Chondrocyte (in vitro differentiated cells): ENCODE measurements at places on chromosomes 5 and 9.

GRCh38 chr9:673966-674526 lies 167.5 kb upstream of the DMRT1 start:
- DNase-seq = no peak

DNA sequence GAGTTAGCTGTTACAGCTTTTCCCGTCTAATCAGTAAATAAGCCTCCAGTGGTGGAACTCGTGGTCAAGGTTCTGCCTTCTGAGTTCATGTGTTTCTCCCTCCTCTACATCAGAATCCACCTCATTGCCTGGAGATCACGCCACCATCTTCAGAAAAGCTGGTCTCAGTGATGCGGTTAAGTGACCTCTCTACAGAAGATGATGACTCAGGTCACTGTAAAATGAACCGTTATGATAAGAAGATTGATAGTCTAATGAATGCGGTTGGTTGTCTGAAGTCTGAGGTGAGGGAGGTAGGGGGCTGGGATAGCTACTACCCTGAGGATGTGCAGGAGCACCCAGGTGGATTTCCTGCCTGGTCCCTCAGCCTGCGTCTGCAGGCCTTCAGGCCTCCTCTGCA lies 13.3 kb downstream of the ODF2 start:
- no peak for DNase-seq

GRCh38 chr5:39506211-39506610 lies 81.4 kb upstream of the DAB2 start:
- no peak for DNase-seq

- no peak for DNase-seq
These were observed 79.3 kb downstream of the FOXD1 start for GRCh38 chr5:73369278-73369677.

DNA sequence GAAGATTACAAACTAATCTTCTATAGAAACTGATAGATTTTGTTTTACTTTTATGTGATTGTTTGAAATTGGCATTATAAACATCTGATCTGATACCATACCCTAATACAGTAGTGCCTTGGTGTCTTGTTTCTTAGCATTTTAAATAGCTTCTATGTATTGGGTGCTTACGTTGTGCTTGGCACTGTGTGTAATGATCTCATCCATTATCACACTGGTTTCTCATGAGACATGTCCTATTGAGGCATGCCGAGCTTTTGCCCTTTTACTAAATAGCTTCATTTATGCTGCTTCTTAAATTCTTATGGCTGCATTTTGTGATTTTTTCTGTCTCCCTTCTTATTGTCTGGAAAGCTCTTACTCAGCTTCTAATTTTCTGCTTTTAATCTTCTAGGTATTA lies 48.2 kb upstream of the TLR4 start:
- no peak for DNase-seq

DNA sequence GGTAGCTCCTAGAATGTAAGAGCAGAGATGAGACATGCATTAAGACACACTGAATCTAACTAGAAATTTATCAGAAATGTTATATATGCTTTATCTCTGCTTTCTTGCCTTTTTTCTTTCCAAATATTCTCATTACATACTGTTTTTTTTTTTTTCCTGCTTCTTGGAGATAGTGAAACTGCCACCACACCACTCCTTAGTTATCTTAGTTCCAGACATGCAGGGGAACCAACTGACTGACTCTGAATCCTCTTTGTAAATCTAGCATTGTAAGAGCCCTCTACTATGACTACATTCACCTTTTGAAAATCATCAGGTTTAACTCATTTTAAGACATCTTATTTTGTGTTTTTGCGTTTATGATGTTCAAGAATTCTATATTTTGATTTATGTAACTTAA lies 181.3 kb upstream of the ST8SIA4 start:
- no peak for DNase-seq

GRCh38 chr9:15744196-15744595 lies 191.4 kb downstream of the CCDC171 start:
- DNase-seq = no peak

DNA sequence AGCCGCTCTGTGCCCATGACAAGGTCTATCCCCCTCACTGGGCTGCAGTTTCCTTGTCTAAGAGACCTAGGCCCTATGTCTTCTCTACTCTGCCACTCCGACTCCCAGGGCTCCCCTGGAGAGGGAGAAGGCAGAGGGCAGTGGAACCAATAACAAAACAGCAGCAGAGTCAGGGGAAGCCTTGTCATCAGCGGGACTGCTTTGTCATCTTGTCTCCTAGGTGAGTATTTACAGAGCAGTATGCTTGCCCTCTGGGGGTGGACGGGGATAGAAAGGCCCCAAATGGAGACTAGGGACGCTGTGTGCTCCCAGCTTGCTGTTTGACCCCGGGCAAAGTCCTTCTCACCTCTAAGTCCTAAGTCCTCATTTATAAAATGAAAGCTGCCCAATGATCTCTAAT lies 318.5 kb downstream of the CDK5RAP2 start:
- no peak for DNase-seq

- DNase-seq = no peak
These were observed 94.7 kb downstream of the SERINC5 start for GRCh38 chr5:80161165-80161564.

GRCh38 chr9:18208166-18209059 lies 265.5 kb upstream of the ADAMTSL1 start:
- no peak for DNase-seq

DNA sequence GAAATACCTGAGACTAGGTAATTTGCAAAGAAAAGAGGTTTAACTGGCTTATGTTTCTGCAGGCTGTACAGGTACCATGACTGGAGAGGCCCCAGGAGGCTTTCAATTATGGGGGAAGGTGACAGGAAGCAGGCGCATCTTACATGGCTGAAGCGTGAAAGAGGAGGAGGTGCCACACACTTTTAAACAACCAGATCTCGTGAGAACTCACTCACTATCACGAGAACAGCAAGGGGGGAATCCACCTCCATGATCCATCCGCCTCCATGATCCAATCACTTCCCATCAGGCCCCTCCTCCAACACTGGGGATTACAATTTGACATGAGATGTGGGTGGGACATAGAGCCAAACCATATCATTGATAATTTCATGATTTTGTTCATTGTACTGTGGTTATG lies 2.5 kb upstream of the MED27 start:
- DNase-seq = no peak

DNA sequence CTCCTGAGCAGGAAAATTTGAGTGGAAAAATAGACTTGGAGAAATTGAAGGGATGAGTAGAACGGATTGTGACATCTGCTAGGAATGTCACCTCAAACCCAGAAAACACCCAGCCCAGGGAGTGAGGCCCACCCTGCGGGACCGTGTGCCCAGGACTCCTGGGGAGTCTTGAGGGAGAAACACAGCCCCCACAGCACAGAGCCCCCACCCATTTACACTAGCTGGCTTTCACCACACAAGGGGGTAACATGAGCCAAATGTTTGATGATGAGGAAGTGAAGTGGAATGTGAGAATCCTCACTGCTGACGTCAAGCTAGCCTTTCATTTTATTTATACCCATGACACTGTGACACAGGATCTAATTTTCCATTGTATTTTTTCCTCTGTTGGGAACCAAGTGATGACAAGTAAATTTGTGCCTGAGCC lies 42.8 kb upstream of the PDE8B start:
- DNase-seq = no peak

DNA sequence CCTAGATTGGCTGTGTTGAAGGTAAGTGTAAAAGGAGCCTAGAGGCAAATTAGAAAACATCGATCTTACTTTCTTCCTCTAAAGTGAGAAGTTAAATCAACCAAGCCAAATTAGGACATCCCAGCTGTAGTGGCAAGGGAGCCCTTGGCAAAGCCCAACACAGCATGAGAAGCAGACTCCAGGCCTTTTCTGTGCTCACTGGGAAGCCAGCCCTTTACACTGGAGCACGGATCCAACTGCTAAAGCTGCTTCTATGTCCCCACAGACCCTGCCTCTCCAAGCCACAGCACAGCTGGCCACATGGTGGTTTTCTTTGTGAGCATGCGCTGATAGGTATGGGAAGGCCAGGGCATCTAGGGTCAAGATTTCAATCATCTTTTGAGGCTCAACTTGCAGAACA lies 94.1 kb downstream of the APBA1 start:
- no peak for DNase-seq

DNA sequence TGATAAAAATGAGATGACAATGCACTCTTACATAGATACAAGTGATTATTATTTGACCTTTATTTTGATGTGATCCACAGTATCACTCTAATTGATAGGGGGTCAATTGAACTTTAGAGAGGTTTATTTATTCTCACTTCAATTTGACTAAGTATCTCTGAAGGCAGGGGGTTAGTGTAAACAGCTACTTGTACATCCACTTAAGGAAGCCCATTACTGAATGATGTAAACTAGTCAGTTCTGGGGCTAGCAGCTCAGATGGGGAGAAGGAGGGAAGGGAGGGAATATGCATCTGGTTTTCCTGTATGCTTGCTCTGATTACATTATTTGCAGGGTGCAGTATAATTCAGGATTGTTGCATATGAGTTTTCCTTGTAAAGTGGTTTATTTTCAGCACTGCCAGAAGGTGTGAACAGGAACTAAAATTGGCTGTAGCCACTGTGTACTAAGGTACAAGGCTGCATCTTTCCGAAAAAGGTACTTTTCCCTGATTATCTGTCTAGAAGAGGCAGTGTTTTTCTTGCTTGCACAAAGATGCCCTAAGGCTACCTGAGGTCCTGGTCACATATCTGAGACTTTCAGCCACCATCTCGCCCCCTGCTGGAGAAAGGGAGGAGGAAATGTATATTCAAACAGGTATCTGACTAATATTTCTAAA lies 51.2 kb downstream of the MRPS27 start:
- no peak for DNase-seq

- DNase-seq = no peak
These were observed 77.6 kb upstream of the FREM1 start for GRCh38 chr9:14987858-14988257.

- DNase-seq = no peak
These were observed 122.2 kb upstream of the PCA3 start for GRCh38 chr9:76642074-76642473.

DNA sequence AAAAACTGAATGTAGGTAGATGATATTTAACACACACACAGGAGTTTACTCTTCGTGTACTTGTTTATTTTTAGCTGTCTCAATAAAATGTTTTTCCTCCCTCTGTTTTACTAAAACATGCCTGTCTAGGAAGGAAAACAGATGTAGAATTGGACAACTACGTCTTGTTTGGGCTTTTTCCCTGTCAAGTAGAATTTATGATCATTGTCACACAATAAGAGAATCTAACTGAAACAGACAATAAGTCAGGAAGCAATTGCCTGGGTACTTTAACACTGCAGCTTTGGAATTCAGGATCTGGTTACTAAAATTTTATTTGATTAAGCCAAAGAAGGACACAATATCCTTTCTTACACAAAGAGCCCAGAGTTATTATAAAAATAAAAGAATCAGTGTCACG lies 164.2 kb downstream of the ZDHHC21 start:
- DNase-seq = no peak

- DNase-seq = peak; percentile 92
These were observed 1.6 kb downstream of the FER start for GRCh38 chr5:108749128-108749861.

DNA sequence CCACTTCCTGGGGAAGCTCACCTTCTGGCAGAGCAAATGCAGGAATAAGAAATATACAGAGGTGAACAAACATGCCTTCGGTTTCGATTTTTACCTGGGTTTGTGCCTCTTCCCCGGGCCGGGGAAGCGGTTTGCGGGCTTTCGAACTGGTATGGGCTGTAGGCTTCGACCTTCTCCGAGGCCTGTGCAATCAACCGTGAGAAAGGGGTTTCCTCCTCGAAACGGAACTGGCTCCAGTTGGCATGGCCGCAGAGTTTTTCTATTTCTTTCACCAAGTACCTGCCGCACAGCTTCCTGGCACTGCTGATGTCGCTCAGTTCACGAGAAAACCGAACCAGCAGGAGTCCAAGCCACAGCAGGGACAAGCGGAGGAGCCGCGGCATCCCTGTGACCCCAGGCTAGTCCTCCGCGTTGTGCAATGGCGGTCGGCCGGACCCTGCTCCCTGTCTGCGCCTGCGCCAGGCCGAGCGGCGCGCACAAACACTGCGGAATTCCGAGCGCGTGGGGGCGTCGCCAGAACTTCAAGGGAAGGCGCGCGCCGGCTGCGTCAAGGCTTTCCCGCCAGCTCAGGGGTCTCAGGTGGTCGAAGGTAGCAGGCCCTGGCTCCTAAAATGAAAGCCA lies at the start of gene INSL6:
Gene INSL6, minus strand, starts transcription at position 420 of the 621 bp plus-strand sequence. Its CDS starts 37 bp downstream, at position 383.
- no peak for DNase-seq

- DNase-seq = peak; percentile 6
These were observed 184.3 kb downstream of the DAB2IP start for GRCh38 chr9:121835587-121836365.

- no peak for DNase-seq
These were observed 29.5 kb upstream of the NFIB start for GRCh38 chr9:14343261-14344031.

GRCh38 chr5:108747774-108748400 lies at the start of gene FER:
FER (plus strand) TSS chr5:108747897; CDS start chr5:108798183, 50,286 bp downstream.
- DNase-seq = no peak

GRCh38 chr5:52668544-52669185 lies 119.1 kb upstream of the ITGA1 start:
- peak; percentile 65 for DNase-seq

- no peak for DNase-seq
These were observed 14.6 kb downstream of the SOHLH1 start for GRCh38 chr9:135684691-135685090.

DNA sequence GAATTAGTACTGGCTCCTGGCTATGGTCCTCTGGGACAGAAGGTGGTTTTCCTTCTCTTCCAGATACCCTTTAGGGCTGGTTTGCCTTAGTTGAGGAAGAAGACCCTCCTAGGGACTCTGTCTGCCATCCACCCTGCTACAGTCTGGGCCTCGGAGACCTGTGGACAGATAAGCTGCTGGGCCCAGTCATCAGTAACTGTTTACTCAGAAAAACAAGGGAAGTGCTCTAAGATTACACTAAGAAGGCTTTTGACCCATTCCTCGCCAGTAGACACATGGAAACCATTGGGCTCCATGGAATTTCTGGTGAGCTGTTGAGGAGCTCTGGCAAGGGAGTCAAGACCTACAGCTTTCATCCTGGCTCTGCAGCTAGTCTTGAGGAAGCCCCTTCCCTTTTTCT lies 31.2 kb downstream of the LARP1 start:
- DNase-seq = no peak

DNA sequence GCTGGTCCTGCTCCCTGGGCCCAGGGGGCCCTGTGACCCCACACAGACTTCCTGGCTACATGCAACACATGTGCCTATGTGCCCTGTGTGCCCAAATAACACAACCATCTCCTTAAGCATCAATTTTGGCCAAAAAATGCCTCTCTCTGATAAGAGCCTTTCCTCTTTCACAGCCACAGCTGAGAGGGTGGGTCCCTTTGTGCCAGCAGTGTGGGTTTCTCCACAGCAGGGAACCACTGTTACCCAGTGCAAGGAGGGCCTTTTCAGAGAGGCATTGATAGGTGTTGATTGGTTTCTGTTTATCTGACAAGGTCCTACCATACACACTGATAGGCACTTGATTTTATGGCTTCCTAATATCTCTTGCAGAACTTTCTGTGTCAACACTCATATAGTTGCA lies 42.7 kb downstream of the SYK start:
- DNase-seq = no peak

- no peak for DNase-seq
These were observed 287.2 kb upstream of the ZNF608 start for GRCh38 chr5:125033602-125034001.
